ENCODE measurements at places on chromosomes 4 and X. TPM values are rescaled to one million over a fixed set of nuclear protein-coding genes. Genes with fewer than 3 reads are reported as not detected.

The ADH4 gene
- not detected for total RNA-seq

The CLGN gene
- total RNA-seq = not detected

The WDR17 gene
- 0.87 TPM for total RNA-seq

The TLR2 gene
- total RNA-seq = 2.0 TPM

The CXCL5 gene
- total RNA-seq = not detected

The MXRA5 gene
- not detected for total RNA-seq

The RNF128 gene
- total RNA-seq = not detected

The BMP3 gene
- total RNA-seq = not detected

The CDS1 gene
- total RNA-seq = not detected

The CDKL2 gene
- total RNA-seq = 1.00 TPM

The SSX4B gene
- total RNA-seq = not detected

The SPANXA1 gene
- not detected for total RNA-seq

The REPS2 gene
- not detected for total RNA-seq

The ARHGAP36 gene
- total RNA-seq = not detected
